Activated T-helper 2 cell treated with anti-CD3 and anti-CD28 coated beads, Interferon-gamma antibody, Interleukin-2, Interleukin-4, amounts not matched to agents 10 μg/mL and 5 μg/mL and 100 μg/mL, durations not matched to agents 14 hours and 24 hours and 36 hours (primary cell): ENCODE measurements at places on chromosomes 3 and 15. TPM values are rescaled to one million over a fixed set of nuclear protein-coding genes. Genes with fewer than 3 reads are reported as not detected.
A peak's percentile ranks its signal among the peaks of the same experiment; 100 is the strongest.

TRPM1 gene
- not detected in 2 replicates for total RNA-seq

ITGA11 gene
- 0.92 and 2.3 TPM in 2 replicates for total RNA-seq

RETNLB gene
- not detected in 2 replicates for total RNA-seq

THRB gene
- not detected in 2 replicates for total RNA-seq

LOXL1 gene
- total RNA-seq = 0.84 and 0.99 TPM in 2 replicates

ERICH6 gene
- total RNA-seq = 0.21 and 0.39 TPM in 2 replicates

SLC2A2 gene
- not detected in 2 replicates for total RNA-seq

DNA sequence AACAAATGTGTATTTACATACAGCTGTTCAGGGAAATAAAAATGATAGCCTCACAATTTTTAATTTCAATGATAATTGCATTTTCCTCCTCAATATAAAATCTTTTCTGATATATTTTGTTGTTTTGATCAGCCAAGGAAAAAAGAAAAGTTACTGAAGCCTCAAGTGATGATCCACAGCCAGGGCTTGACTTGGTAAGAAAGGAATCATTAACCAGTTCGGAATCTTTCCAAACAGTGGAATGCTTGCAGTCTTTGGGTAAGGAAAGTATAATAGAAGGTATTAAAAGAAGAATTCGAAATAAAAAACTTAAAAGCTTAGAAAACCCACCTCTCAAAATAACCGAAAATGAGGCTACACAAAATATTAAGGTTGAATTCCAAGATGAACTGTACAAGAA, 1.0 kb downstream of the TOPAZ1 start:
- no peak for DNase-seq
- H3K4me3 ChIP-seq = no peak overlapping the region
- H3K27me3 ChIP-seq = peaks cover 8% of the 10 kb centered on the region
- H3K4me1 ChIP-seq = no peaks in the 10 kb centered on the region
- H3K36me3 ChIP-seq = no peaks in the 10 kb centered on the region

DNA sequence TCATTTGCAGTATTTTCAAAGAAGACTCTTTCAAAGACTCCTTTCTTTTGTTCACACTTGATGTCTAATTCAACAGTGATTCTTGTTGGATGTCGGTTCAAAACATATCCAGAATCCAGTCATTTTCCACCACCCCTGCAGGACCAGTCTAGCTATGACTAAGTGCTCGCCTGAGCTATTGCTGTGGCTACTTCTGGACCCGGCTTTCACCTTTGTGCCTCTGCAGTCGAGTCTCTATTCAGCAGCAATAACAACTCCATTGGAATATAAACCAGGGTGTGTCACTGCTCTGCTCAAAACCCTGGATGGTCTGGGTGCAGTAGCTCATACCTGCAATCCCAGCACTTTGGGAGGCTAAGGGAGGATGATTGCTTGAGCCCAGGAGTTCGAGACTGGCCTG, 55.0 kb downstream of the PRICKLE2 start:
- no peaks in the 10 kb centered on the region for H3K36me3 ChIP-seq
- no peaks in the 10 kb centered on the region for H3K4me1 ChIP-seq
- no peak overlapping the region for H3K27ac ChIP-seq

GRCh38 chr15:41921639-41922038, 27.8 kb upstream of the SPTBN5 start:
- H3K4me1 ChIP-seq = peaks cover 12% of the 10 kb centered on the region
- no peak overlapping the region for H3K4me3 ChIP-seq
- no peak overlapping the region for H3K27ac ChIP-seq
- no peaks in the 10 kb centered on the region for H3K27me3 ChIP-seq

GRCh38 chr3:165194511-165195240, 1.5 kb downstream of the SLITRK3 start:
- H3K36me3 ChIP-seq = no peaks in the 10 kb centered on the region
- H3K4me1 ChIP-seq = peaks cover 6% of the 10 kb centered on the region
- H3K27ac ChIP-seq = no peak overlapping the region
- peaks cover 63% of the 10 kb centered on the region for H3K27me3 ChIP-seq
- no peak overlapping the region for H3K4me3 ChIP-seq

- no peaks in the 10 kb centered on the region for H3K36me3 ChIP-seq
Measured at GRCh38 chr3:188854772-188855149, 317.0 kb upstream of the TPRG1 start.

- no peaks in the 10 kb centered on the region for H3K36me3 ChIP-seq
- no peak overlapping the region for H3K27ac ChIP-seq
- no peaks in the 10 kb centered on the region for H3K27me3 ChIP-seq
Measured at GRCh38 chr3:105093371-105094252, 273.1 kb upstream of the ALCAM start.

DNA sequence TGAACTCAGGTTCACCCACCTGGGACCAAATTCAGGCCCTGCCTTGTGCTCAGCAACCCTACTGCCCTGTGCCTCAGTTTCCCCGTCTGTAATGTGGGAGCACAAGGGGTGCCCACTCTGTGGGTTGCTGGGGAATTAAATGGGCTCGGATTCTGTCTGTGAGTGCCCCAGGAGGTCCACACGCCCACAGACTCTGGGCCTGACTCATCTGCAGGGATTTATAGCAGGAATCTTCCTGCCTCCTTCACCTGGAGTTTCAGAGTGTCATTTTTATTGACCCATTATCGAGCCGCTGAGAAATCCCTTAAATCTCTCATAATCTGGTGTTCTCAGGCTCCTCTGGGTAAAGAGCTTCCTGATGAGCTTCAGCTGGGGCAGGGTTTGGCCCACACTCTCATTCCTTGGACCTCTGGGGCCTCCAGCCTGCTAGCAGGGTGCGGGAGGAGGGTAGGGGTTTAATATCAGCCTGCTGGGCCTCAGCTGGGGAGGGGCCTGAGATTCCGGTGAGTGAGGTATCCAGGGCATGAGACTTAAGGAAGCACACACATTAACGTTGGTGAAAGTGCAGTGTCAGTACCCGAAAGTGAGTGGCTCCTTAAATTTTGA, 16.4 kb downstream of the C3orf18 start:
- no peaks in the 10 kb centered on the region for H3K27me3 ChIP-seq
- DNase-seq = no peak
- peaks cover 5% of the 10 kb centered on the region for H3K4me1 ChIP-seq
- H3K36me3 ChIP-seq = no peaks in the 10 kb centered on the region
- H3K27ac ChIP-seq = no peak overlapping the region

DNA sequence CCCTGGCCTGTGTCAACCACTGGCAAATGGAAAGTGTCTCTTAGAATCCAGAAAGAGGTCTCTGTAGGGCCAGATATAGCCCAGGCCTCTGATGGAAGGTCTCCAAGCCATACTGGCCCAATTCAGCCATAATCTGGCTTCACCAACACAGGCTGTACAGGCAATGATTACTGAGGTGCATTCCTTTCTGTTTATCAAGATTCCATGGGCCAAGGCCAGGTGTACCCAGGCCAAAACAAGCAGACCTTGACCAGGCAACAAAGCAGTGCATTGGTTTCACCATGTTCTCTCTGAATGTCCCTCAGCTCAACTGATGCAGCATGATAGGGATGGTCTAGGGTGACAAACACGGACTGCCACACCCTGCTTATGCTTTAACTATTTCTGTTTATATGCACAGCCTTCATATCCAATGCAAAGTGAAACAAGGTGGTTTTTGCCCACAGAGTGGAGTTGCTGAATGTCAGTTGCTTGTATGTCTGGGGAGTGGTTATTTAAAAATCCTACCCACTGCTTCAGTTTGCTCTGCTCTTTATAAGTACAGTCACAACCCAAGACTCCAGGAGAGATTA, 25.2 kb downstream of the CCNL1 start:
- peak overlapping the region; percentile 79 for H3K27ac ChIP-seq
- H3K36me3 ChIP-seq = peaks cover 14% of the 10 kb centered on the region
- H3K4me1 ChIP-seq = peaks cover 72% of the 10 kb centered on the region
- H3K27me3 ChIP-seq = no peaks in the 10 kb centered on the region
- H3K4me3 ChIP-seq = no peak overlapping the region

DNA sequence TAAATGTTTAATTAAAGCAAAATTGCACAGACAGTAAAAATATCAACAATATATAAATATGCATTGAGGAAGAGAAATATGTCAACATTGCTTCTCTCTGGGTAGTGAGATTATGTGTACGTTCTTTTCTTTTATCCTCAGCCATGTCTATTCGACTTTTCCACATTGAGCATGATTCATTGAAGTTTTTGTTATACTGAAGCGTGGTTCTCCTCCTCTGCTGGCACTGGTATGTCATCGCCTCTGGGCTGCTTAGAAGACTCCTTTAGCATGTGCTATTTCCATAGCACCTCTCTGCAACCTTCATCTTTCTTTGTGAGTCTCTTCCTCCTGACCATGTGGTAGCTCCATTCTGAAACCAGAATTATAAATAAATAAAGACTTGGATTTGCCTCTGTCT, 65.8 kb upstream of the AKAP13 start:
- H3K27ac ChIP-seq = peak overlapping the region; percentile 47
- peaks cover 14% of the 10 kb centered on the region for H3K36me3 ChIP-seq
- no peak for DNase-seq
- no peaks in the 10 kb centered on the region for H3K27me3 ChIP-seq

DNA sequence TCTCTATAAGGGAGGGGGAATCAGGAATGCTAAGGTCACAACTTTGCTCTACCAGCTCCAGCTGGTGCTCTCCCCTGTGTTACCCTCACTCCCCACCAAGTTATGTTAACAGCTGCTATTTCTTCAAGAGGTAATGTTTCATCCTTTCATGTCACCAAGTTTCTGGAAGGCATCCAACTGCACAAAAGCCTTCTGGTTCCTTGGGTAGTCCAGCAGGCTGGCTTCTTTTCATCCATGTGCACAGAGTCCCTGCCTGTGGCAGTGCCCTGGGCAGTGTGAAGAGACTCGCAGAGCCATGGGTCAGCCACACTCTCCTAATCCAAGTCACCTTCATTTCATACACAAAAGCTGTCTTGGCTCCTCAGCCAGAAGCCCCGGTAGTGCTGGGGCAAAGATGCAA, 737.5 kb upstream of the LMCD1 start:
- H3K4me3 ChIP-seq = no peak overlapping the region
- H3K4me1 ChIP-seq = no peaks in the 10 kb centered on the region
- no peak overlapping the region for H3K27ac ChIP-seq
- no peaks in the 10 kb centered on the region for H3K27me3 ChIP-seq

GRCh38 chr3:151581035-151581434, 120.2 kb upstream of the IGSF10 start:
- H3K27me3 ChIP-seq = no peaks in the 10 kb centered on the region
- H3K4me1 ChIP-seq = no peaks in the 10 kb centered on the region
- H3K36me3 ChIP-seq = no peaks in the 10 kb centered on the region

GRCh38 chr3:194285024-194285849, 65.9 kb downstream of the CPN2 start:
- H3K4me3 ChIP-seq = no peak overlapping the region
- H3K36me3 ChIP-seq = no peaks in the 10 kb centered on the region
- no peak for DNase-seq
- no peaks in the 10 kb centered on the region for H3K4me1 ChIP-seq
- H3K27ac ChIP-seq = no peak overlapping the region

DNA sequence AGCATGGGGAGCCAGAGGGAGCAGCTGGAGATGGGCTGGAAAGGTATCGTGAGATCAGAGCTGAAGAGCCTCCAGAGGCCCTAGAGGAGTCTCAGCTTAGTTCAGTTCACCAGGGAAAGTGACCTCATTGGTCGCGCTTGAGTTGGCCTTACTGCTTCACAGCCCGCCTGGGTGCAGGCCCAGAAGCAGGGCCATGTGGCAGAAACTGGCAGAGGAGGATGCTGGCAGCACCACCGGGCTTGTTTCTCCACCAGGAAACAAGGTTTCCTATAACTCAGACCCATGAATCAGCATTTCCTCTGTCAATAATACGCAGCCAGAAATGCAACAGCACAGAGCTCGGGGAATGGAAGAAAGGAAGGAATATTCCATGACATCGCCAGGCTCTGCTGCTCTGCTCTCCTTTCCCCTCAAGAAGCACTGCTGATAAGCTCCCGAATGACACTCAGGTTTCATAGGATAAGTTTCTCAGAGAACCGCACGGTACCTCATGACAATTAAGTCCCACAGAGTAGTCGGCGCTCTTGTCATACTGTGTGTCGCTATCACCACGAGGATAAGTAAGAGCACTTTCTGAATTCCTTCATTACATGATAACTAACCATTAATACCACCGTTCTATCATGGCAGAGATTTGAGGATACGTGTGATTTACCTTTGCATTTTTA, 147.1 kb upstream of the LPP start:
- no peak overlapping the region for H3K4me3 ChIP-seq
- peaks cover 4% of the 10 kb centered on the region for H3K27me3 ChIP-seq
- DNase-seq = no peak
- H3K27ac ChIP-seq = no peak overlapping the region

DNA sequence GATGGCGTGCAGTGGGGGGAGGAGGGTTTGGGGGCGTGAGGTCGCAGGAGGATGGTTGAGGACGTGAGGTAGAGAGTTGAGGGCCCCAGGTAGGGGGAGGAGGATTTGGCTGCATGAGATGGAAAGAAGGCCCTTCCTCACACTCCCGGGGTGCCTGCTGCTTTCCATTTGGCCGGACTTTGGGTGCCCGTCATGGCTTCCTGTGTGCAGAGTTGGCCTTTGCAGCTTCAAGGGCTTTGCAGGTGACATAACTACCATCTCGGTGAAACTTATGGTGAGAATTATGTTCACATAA, 1.7 kb downstream of the MLF1 start:
- H3K36me3 ChIP-seq = no peaks in the 10 kb centered on the region
- H3K27me3 ChIP-seq = peaks cover 23% of the 10 kb centered on the region
- no peak overlapping the region for H3K4me3 ChIP-seq
- H3K27ac ChIP-seq = no peak overlapping the region

- H3K4me1 ChIP-seq = no peaks in the 10 kb centered on the region
- no peak overlapping the region for H3K4me3 ChIP-seq
- H3K27me3 ChIP-seq = no peaks in the 10 kb centered on the region
Measured at GRCh38 chr3:24119321-24119751, 174.2 kb downstream of the NR1D2 start.

- H3K27me3 ChIP-seq = no peaks in the 10 kb centered on the region
- H3K4me3 ChIP-seq = no peak overlapping the region
- no peak overlapping the region for H3K27ac ChIP-seq
- DNase-seq = no peak
- no peaks in the 10 kb centered on the region for H3K4me1 ChIP-seq
Measured at GRCh38 chr3:118110211-118110610, 924.4 kb downstream of the IGSF11 start.

- H3K36me3 ChIP-seq = no peaks in the 10 kb centered on the region
- DNase-seq = no peak
- H3K4me3 ChIP-seq = no peak overlapping the region
- H3K27ac ChIP-seq = no peak overlapping the region
- H3K27me3 ChIP-seq = peaks cover 5% of the 10 kb centered on the region
Measured at GRCh38 chr3:8320711-8321458, 180.7 kb upstream of the LMCD1 start.
